Left kidney (tissue), 8 donors: ENCODE measurements at places on chromosomes 1 and 21. TPM values are rescaled to one million over a fixed set of nuclear protein-coding genes. Genes with fewer than 3 reads are reported as not detected.

Gene DTL
- polyA plus RNA-seq, result 24.5 TPM

Gene TIMM17A
- 73.1 TPM for polyA plus RNA-seq

Gene RHBDL2
- polyA plus RNA-seq, result 1.4 TPM

Gene YRDC
- polyA plus RNA-seq, result 11.7 TPM

Gene AGBL4
- 1.2 TPM for polyA plus RNA-seq

Gene ACKR1
- polyA plus RNA-seq, result 0.33 TPM

Gene CRABP2
- 85.6 TPM for polyA plus RNA-seq

Gene TMEM269
- 1.3 TPM for polyA plus RNA-seq

Gene CDC73
- polyA plus RNA-seq, result 50.6 TPM

Gene FBXO2
- polyA plus RNA-seq, result 0.35 TPM

Gene PLPP3
- 91.7 TPM for polyA plus RNA-seq

Gene OR2T11
- not detected for polyA plus RNA-seq

Gene LENEP
- 0.93 TPM for polyA plus RNA-seq

Gene WNT3A
- polyA plus RNA-seq, result 0.07 TPM

Gene SLC6A9
- polyA plus RNA-seq, result 6.8 TPM

Gene INAVA
- polyA plus RNA-seq, result 33.8 TPM

Gene PGM1
- polyA plus RNA-seq, result 31.3 TPM

Gene OR10J1
- polyA plus RNA-seq, result 0.03 TPM

Gene TNFRSF1B
- 4.4 TPM for polyA plus RNA-seq
